ENCODE measurements at places on chromosomes 2 and 18. TPM values are rescaled to one million over a fixed set of nuclear protein-coding genes. Genes with fewer than 3 reads are reported as not detected.

DIPK1C gene
- total RNA-seq: not detected

GRCh38 chr2:65092791-65093190 lies 36.6 kb downstream of the CEP68 start:
- no peak for DNase-seq

CFAP65 gene
- total RNA-seq: not detected

DCDC2C gene
- total RNA-seq: not detected
